ENCODE measurements at places on chromosomes 16 and 17. TPM values are rescaled to one million over a fixed set of nuclear protein-coding genes. Genes with fewer than 3 reads are reported as not detected.

DNA sequence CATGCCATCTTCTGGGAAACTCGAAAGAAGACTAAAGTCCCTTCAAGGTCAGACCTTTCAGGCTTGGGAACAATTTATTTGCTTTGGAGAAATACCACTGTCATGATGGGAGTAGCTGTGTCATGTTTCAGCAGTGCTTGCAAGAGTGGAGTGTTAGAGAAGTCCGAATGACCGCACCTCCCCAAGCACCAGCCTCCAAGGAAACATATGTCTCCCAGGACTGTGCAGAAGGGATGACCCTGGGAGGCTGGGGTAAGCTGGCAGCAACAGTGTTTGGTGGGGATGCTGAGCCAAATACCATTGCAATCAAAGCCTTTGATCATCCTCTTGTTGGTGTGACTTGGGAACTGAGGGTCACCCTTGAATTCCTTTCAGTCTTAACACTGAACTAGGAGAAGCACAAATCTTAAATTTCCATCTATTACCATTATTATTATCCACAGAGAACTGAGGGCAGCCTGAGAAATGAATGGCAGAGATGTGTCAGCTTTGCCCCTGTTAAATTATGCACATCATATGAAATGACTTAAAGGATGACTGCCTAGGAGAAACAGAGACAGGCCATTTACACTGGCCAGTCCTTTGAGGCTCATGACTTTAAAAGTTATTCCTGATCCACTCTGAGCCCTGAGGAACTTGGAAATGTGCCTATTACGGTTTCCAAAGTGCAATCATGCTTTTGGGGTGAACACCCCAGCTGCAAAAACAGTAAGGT, 244.9 kb downstream of the CA10 start:
- DNase-seq: no peak

DNA sequence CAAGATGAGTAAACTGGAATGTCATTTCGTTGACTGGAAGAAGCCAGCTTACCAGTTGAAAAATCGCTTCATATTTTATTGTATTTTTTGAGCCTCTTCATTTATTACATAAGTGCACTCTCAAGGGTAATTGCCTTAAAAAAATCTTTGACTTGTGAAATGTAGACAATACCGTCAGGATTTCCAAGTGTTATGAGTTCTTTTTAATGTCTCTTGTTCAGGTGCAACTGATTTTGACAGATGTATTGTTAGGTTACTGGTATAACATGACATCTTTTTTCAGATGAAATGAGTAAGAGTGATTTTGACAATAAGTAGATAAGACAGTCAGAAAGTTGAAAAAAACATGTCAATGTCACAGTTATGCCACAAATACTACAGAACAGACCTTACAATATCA, 169.1 kb downstream of the CNTNAP4 start:
- DNase-seq: no peak

DNA sequence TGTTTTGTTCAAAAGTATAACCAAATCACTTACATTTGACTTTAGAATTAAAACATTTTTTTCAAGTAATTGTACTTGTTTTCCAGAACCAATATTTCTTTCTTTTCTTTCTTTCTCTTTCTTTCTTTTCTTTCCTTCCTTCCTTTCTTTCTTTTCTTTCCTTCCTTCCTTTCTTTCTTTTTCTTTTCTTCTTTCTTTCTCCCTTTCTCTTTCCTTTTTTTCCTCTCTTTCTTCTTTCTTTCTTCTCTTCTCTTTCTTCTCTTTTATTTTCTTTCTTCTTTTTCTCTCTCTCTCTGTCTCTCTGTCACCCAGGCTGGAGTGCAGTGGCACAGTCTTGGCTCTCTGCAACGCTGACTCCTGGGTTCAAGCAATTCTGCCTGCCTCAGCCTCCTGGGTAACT, 26.4 kb upstream of the PSMC5 start:
- no peak for DNase-seq

DNA sequence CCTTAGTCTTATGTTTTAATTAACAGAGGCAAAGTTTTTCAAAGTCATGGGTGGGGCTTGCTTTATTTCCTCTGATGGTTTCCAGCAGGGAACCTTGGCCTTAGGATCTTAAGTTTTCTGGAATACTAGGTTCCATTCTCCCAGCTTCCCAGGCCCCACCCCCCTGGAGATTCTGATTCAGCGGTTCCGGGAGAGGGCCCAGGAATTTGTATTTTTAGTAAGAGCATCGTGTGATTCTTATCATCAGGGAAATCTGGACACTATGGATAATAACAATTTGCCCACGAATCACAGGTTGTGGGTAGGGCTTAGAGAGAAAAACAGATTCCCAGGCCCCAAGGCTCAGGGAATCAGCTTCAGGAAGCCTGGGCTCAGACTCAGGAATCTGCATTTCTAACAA, 263.6 kb downstream of the NTN1 start:
- no peak for DNase-seq

Gene KRTAP4-3
- not detected for total RNA-seq

Gene NEUROD2
- 0.05 TPM for total RNA-seq

Gene CRYBA1
- not detected for total RNA-seq
